ENCODE measurements at places on chromosomes 4 and X.

- DNase-seq = no peak
These were observed 68.4 kb downstream of the LDB2 start for GRCh38 chr4:16830081-16830480.

- no peak for DNase-seq
These were observed 31.4 kb upstream of the BBS12 start for GRCh38 chr4:122701061-122701460.

GRCh38 chrX:15816438-15816809, 26.1 kb downstream of the ZRSR2 start:
- no peak for DNase-seq

GRCh38 chrX:53398216-53398615, 24.2 kb downstream of the SMC1A start:
- no peak for DNase-seq

DNA sequence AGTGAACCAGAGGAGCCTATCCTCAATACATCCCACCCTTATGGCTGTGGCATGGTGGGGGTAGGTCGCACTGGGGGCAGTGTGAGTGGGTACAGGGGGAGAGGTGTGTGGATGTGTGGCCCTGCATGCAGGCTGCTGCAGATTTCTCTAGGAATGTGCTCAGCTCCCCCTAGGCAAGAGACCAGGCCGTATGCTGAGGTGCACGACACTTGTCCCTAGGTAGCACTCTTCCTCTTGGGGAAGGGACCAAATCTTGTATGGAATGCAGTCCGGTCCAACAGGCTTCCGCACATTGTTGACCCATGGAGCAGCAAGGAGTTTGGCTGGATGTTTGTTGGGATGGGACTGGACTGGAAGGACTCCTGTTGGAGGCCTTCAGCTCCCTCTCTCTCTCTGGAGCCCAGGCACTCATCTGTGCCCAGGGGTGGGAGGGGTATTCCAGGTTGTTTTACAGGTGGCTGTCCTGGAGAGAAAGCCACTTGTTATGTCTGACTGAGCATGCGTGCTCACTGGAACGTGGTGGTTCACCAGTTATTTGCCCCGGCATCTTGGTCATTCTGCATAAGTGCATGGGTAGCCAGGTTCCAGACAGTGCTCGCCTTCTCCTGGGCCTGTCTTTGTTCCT, 55.1 kb downstream of the NBDY start:
- no peak for DNase-seq

- DNase-seq = no peak
These were observed 18.8 kb upstream of the MXD4 start for GRCh38 chr4:2280531-2281300.

- DNase-seq = no peak
These were observed 26.3 kb upstream of the RASGEF1B start for GRCh38 chr4:81498046-81498445.

DNA sequence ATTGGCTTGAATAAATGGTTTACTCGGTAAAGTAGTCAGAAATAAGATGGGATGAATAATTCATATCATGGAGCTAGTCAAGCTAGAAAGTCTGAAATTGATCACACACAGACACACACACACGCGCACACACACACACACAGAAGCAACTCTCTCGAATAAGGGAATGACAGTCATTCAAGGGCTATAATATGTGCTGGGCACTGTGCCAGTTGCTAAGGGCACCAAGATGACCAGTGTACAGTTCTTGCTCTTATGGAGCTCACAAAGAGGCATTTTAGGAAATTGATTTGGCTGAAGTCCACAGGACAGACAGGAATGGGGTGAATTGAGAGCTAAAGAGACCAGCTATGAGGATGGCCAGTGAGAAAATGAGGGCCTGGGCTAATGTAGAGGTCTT, 34.2 kb upstream of the SH3D19 start:
- DNase-seq = no peak

GRCh38 chr4:19924761-19925160, 326.9 kb upstream of the SLIT2 start:
- no peak for DNase-seq

DNA sequence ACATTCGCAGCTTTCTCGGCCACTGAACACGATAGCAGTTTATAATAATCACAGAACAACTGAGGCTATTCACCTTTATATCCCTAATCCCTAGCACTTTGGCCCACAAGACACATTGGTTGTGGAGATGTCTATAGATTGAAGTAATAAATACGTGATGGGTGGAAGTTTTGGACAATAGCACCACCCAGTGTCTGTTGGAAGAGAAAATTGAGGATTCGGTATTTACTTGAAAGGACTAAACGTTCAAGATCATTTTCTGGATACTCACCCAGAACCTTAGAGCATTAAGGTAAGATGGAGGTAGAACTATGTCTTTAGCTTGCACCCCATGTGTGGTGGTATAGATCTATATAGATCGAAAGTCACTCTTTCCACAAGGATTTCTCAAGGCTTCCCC, 787 bp upstream of the TMSB15A start:
- peak; percentile 4 for DNase-seq

- no peak for DNase-seq
These were observed 94.5 kb upstream of the STIM2 start for GRCh38 chr4:26766141-26766540.

- DNase-seq = no peak
These were observed 46.9 kb downstream of the CHST7 start for GRCh38 chrX:46620505-46620904.

DNA sequence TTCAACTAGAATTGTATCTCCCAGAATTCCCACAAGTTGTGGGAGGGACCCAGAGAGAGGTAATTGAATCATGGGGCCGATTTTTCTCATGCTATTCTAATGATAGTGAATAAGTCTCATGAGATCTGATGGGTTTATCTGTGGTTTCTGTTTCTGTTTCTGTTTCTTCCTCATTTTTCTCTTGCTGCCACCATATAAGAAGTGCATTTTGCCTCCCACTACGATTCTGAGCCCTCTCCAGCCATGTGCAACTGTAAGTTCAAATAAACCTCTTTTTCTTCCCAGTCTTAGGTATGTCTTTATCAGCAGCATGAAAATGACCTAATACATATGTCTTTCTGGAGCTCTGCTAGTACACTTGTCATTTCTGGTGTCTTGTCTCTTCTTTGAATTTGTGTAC, 22.1 kb upstream of the OR13H1 start:
- no peak for DNase-seq

DNA sequence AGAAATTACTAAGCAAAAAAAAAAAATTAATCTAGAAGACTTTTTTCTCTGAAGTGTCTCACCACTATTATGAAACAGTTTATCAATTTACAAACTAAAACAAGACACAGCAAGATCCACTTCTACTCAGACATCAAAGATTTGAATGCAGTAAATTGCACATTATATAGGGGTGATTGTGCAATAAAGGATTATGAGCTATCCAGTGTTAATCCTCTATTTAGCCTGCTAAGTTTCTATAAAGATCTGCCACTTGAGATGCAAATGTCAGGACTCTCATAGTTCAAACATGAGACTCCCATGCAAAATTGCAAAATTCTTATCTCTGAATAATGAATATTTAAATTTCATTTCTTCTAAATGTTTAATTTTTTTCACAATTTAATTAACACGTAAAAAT, 2.2 kb downstream of the TECRL start:
- no peak for DNase-seq

DNA sequence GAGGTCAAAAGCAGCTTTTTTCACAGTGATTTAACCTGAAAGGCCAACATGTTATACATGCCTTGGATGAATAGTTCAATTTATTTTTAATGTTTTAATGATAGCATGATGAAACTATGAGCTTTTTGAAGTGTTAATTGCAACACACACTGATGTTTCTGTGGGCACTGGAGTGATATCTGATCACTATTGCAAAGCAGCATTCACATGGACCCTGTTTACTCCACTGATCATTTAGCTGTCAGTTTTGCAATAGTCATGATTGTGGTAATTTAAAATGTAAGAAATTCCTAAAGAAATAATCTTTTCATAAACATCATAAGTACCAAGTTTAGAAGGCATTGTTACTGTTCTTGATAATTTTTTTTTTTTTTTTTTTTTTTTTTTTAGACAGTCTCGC, 74.1 kb downstream of the ARSJ start:
- DNase-seq = no peak

DNA sequence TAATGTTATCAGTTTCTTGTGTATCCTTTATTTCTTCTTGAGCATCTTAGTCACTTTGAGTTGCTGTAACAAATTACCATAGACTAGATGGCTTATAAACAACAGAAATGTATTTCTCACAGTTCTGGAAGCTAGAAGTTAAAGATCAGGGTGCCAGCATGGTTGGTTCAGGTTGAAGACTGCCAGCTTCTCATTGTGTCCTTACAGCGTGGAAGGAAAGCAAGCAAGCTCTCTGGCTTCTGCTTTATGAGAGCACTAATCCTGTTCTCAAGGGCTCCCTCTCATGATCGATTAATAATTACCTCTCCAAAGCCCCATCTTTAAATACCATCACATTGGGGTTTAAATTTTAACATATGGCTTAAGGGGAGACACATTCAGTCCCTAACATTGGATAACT, 497.2 kb downstream of the RAPGEF2 start:
- DNase-seq = no peak

GRCh38 chrX:132958091-132958703, at the start of gene HS6ST2:
HS6ST2 (minus strand) TSS chrX:132958629.
- no peak for DNase-seq

DNA sequence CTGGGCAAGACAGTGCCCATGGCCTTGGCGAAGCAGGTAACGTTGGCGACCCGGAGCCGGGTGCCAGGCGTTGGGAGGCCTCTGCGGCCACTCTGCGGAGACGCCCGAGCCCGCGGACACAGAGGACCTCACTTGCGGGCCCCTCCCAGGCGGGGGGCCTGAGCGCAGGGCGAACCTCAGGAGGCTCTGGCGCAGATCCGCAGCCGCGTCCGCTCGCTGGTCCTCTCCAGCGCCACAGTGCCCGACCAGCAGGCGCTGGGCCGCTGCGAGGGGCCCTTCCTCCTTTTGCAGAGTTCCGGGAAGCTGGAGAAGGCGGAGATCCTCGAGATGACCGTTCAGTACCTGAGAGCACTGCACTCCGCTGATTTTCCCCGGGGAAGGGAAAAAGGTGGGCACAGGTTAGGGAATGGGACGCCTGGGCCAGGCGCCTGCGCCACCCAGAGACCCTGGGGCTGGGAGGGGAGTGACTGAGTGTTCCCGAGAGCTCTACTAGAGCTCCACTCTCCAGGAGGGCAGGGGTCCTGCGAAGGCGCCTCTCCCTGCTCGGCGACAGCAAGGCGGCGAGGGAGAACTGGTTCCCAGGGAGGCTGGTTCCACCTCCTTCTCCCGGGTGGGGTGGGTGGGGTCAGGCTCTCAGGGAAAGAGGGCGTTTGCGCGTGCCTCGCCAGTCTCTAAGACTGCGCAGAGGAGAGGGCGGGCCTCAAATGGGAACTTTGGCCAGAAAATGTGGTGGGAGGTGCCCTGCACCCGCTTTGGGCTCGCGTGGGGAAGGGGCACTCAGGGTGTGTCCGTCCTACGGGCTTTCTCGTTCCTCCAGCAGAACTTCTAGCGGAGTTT, 1.4 kb downstream of the HELT start:
- DNase-seq = no peak

GRCh38 chrX:153032397-153033118, 23.7 kb upstream of the PNMA3 start:
- DNase-seq = peak; percentile 84

DNA sequence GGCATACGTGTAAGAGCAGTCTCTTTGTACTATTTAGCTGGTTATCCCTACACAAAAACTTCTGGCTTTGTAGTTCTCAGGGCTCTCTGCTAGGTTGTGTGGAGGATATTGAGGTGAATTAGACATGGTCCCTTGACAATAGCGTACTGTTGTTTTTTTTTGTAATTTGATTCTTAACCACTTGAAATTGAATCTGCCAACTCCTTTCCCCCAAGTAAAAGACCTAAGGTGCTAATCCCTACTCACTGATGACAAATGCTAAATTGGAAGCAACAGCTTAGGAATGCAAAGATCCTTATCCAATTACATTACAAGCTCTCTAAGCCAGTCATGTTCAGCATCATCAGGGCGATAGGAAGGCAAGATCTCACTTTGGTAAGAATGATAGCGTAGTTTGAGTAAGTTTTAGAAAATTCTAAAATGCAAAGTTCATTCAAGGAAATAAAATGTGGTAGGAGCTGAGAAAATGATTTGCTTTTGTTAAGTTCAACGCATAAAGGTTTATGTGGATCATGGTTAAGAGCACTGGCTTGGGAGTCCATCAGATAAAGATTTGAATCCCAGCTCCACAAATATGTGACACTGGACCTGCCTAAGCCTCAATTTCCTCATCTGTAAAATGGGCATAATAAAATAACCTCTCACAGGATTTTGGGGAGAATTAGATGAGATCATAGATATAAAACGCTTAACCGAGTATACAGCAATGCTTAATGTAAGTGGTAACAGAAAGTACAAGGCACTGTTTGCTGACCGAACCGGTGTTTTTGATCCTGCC, 39.3 kb downstream of the DOCK11 start:
- DNase-seq = no peak

DNA sequence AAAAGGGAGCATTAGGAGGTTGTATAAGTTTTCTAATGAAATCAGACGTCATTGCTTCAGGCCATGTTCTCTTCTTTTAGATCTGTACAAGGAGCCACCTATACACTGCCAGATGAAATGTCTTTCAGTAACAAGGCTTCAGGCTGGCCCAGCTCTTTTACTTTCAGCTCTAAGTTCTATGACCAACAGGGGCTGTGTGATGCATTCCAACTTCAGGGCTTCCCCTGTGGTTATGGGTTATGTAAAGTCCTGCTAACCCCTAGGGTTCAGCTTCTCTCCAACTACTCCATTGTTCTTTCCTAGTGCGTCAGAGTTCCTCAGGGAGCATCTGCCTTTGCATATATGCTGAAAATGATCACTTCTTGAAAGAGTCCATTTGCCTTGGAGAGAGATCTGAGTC, 79.4 kb upstream of the TTC29 start:
- DNase-seq = no peak

- peak; percentile 21 for DNase-seq
These were observed 77.4 kb downstream of the HPRT1 start for GRCh38 chrX:134537179-134537955.

GRCh38 chr4:26647523-26648224, 63.8 kb downstream of the TBC1D19 start:
- DNase-seq = no peak

DNA sequence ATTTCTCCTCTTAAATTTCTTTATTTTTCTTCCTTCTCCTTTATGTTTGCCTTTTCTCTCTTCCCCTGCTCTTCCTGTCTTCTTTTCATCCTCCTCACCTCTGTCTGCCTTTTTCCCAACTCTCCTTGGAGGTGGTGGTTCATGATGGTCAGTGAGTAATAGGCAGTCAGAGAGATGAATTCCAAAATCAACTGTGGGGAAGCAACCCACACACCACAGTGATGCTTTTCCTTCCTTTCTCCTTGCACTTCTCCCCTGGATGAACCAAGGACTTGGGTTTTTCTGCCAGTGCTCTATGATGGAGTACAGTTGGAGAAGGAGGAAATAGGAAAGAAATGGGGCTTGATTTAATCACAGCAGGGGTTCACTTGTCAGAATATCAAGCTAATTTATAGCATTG, 153.8 kb downstream of the DCK start:
- no peak for DNase-seq

GRCh38 chr4:67750691-67751090, 3.5 kb downstream of the GNRHR start:
- DNase-seq = no peak
